ENCODE measurements at places on chromosomes 13 and 19.

DNA sequence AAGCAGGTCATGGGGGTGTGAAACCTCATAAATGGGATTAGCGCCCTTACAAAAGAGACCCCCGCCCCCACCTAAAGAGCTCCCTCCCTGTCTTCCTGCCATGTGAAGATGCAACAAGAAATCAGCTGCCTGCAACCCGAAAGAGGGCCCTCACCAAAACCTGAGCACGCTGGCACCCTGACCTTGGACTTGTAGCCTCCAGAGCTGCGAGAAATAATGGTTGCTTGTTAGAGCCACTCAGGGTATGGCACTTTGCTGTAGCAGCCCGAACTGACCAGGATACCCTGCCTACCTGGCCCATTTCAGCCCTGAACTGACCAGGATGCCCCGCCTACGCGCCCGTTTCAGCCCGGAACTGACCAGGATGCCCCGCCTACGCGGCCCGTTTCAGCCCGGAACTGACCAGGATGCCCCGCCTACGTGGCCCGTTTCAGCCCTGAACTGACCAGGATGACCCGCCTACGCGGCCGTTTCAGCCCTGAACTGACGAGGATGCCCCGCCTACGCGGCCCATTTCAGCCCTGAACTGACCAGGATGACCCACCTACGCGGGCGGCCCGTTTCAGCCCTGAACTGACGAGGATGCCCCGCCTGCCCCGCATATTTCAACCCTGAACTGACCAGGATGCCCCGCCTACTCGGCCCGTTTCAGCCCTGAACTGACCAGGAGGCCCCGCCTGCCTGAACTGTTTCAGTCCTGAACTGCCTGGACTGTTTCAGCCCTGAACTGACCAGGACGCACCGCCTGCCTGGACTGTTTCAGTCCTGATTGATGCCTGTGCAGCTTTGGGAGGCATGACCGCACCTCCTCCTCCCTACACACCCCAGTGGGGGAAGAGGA, 120.0 kb downstream of the UQCRFS1 start:
- DNase-seq: no peak

- DNase-seq: no peak
These were observed 2.0 kb downstream of the COL4A1 start for GRCh38 chr13:110305001-110305400.

DNA sequence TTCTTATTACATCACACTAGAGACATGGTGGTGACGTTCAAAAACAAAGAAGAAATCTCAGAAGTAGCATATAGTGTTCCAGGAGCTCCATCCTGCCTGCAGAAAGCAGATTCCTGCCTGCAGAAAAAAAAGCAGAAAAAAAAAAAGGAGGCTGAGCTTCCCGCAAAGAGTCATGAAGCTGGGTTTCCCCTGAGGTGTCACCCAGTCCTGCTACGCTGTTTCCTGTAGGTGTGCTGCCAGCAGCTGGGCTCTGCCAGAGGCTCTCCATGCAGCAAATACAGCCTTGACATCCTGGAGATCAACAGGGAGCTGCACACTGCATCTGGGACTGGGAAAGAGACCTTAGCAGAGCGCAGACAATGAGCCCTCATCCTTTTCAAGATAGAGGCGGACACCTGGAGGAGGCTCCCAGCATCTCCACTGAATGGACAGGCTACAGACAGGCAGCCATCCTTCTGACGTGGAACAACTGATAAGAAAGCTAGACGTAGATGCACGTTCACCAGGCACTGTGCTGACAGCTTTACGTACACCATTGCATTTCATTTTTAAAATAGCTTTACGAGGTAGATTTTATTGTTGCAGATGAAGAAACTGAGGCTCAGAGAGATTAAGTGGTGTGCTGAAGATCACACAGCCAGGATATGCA, 350.9 kb downstream of the FOXO1 start:
- no peak for DNase-seq

DNA sequence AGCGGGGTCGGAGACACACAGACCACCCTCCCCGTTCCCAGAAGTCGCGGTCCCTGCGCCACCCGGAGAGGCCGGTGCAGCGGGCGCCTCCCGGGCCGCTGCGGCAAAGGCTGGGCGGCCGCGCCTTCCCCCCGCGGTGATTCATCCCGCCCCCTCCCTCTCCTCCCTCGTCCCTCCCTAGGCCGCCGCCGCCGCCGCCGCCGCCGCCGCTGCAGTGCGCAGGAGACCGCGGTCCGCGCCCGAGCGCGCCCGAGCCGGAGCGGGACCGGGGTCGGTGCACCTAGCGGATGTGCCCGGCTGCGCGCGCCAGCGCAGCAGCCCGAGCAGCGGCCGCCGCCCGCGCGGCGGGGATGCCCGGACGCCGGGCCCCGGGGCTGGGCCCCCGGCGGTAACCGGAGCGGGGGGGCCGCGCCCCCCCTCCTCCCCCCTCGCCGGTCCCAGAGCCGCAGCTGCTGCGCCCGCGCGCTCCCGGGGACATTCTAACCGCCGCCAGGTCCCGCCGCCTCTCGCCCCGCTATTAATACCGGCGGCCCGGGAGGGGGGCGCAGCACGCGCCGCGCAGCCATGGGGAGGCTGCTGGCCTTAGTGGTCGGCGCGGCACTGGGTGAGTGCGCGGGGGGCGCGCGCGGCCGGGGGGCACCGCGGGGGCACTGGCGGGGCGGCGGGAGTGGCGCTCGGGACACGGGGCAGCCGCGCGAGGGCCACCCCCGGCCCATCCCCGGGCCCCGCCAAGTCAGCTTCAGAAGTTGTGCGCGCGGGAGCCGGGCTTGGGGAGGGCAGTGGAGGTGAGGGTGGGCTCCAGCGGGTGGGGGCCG, at the start of gene SCN1B:
SCN1B (plus strand) TSS at position 214 of the 815 bp plus-strand sequence; CDS start at position 565, 351 bp downstream.
- no peak for DNase-seq

- DNase-seq: no peak
These were observed 37.7 kb upstream of the ESD start for GRCh38 chr13:46834657-46835056.

DNA sequence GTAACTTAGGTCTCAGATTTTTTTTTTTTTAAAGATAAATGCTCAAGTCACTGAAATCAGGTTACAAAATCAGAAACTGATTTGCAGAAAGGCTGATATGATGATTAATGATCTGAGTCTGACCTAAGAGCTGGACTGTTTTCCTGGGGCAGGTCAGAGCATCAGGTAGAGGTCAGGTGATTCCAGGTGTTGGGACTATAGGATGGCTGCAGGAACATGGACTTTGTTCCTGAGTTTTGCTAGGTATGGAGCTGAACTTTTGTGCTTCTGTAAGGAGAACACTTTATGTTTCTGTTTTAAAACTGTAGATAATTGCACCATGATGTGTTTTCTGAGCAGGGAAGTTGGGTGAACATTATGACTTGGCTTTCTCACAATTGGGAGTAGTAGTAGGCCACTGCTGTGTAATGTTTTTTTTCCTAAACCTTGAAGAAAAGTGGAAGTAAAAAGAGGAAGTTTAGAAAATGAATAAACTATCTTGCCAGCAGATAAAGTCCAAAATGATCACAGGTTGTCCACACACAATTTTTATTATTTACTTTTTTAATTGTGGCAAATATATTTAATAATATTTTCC, 297.2 kb downstream of the DCT start:
- no peak for DNase-seq

GRCh38 chr13:113668491-113668971, 1.5 kb downstream of the GRK1 start:
- DNase-seq: no peak

- no peak for DNase-seq
These were observed 557.0 kb downstream of the FGF9 start for GRCh38 chr13:22227895-22228294.

DNA sequence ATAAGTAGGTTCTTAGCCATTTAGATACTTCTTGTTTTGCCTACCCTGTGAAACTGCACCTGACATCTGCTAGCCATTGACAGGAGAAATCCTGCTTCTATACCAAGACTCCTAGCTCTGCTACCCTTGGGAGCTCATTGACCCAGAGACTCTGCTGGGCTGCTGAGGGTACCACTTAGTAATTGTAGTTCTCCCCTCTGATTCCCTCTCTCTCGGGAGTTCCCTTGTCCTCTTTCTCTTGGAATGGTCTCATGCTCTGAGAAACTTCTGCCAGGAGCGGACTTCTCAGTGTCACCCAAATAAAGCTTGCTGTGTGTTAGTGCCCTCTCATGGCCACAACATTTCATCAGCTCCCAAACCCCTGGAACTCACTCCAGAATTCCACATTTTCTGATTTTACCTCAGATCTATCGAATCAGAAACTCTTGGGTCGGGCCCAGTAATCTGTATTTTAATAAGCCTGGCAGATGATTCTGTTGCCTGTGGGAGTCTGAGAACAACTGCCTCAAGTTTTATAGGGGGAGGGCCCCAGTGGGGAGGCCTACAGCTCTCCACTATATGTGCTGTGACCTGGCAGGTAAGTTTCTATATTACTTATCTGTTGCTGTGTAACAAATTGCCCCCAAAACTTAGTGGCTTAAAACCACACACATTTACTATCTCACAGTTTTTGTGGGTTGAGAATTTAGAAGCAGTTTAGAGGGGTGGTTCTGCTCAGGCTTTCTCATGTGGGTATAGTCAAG, 221.1 kb downstream of the TDRD3 start:
- DNase-seq: peak; percentile 45

GRCh38 chr19:23777216-23777615, 18.5 kb upstream of the ZNF681 start:
- DNase-seq: no peak

DNA sequence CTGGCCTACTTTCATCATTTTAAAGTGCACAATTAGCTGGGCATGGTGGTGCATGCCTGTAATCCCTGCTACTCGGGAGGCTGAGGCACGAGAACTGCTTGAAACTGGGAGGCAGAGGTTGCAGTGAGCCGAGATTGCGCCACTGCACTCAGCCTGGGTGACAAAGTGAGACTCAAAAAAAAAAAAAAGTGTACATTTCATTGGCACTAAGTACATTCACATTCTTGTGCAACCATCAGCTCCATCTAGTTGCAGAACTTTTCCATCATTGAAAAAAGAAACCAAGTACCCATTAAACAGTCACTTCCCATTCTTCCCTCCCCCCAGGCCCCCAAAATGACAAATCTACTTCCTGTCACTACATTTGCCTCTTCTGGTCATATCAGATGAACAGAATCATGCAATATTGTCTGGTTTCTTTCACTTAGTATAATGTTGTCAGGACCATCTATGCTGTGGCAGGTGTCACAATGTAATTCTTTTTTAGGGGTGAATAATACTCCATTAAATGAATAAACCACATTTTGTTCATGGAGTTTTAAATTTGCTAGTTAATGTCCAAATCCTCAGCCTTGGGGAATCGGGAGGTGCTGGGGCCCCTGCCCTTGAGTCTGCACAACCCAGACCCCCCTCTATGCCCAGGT, 7.4 kb upstream of the SIGLEC11 start:
- DNase-seq: no peak

GRCh38 chr19:42132030-42132628, at the start of gene POU2F2:
TSS of gene POU2F2 (minus strand) at chr19:42132446. CDS start at chr19:42132411, 35 bp downstream.
- no peak for DNase-seq

DNA sequence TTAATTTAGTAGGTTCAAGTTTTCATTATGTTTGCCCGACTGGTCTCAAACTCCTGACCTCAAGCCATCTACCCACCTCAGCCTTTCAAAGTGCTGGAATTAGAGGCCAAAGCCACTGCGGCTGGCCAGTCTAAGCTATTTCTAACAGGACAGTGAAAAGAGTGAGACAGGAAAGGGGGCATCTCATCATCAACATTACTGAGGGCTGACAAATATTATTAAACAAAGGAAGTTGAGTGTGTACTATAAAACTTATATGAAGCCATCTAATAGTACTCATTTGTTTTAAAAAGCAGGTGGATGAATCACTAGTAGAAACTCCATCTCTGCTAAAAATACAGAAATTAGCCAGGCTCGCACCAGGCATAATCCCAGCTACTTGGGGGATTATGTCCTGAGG, 24.3 kb downstream of the ZNF611 start:
- no peak for DNase-seq

GRCh38 chr19:34508540-34508939, 27.0 kb downstream of the WTIP start:
- no peak for DNase-seq

- no peak for DNase-seq
These were observed 358.9 kb downstream of the DLEU7 start for GRCh38 chr13:50484472-50485113.

DNA sequence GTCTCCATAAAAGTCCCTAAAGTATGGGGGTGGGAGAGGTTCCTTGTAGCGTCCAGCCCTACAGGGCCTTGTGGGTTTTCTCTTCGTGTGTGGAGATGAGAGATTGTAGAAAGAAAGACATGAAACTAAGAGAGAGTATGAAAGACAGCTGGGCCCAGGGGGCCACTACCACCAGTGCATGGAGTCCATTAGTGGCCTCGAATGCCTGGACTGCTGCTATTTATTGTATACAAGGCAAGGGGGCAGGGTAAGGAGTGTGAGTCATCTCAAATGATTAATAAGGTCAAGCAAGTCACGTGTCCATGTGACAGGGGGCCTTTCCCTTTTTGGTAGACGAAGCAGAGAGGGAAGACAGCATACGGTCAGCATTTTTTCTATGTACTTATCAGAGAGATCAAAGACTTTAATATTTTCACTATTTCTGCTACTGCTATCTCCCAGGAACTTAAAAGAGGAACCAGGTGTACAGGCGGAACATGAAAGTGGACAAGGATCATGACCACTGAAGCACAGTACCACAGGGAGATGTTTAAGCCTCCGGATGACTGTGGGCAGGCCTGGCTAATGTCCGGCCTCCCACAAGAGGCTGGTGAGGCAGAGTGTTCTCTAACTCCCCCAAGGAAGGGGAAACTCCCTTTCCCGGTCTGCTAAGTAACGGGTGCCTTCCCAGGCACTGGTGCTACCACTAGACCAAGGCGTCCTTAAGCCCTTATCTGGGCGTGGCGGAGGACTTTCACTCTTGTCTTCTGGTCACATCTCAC, 25.5 kb downstream of the FGF21 start:
- DNase-seq: no peak

DNA sequence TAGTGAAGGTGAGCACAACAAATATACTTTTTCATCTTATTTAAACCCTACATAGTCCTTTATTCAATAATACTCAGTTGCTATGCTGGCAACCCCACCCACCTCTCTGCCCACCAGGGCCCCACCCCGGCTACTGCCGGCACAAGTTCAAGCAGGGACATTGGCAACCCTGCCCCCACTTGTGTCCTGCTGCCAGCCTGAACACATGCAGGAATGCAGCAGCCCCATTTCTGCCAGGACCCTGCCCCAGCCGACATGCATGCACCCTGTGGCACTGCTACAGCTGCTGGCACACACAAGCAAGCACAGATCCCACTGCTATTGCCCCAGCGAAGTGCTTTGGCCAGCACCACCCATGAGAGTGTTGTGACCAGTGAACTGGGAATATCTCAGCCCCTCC, 289.8 kb downstream of the COG6 start:
- no peak for DNase-seq
